ENCODE measurements at places on chromosomes 3 and 15.
A peak's percentile ranks its signal among the peaks of the same experiment; 100 is the strongest.

- DNase-seq: no peak
These were observed 73.5 kb downstream of the MCF2L2 start for GRCh38 chr3:183354874-183355273.

GRCh38 chr15:74422265-74422651 lies 11.5 kb downstream of the SEMA7A start:
- no peak for DNase-seq

- DNase-seq: no peak
These were observed 102.3 kb upstream of the GOLGA6L6 start for GRCh38 chr15:20643829-20644425.

- DNase-seq: no peak
These were observed 75.7 kb downstream of the C3orf38 start for GRCh38 chr3:88225326-88226008.

GRCh38 chr3:105836533-105836932 lies 32.3 kb downstream of the CBLB start:
- DNase-seq: peak; percentile 82

- no peak for DNase-seq
These were observed 26.2 kb upstream of the ATG7 start for GRCh38 chr3:11245827-11246662.

DNA sequence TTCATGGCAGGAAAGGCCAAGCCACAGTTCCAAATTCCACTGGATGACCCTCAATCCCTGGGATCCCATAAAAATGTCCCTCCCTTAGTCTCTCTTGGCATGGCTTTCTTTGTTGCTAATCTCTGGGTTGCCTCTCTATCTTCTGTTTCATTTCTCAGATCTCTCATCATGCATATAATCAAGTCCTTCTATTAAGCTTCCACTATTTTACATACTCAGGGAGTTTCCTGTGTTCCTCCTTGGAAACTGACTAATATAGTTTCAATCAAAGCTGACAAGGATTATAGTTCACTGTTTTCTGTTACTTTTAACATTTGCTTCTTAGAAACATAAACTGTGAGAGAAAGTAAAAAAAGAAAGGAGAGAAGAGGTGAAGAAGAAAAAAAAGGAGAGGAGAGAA lies 113.8 kb upstream of the COL8A1 start:
- no peak for DNase-seq

All from fibroblast of skin of scalp (primary cell).